ENCODE measurements at places on chromosomes 4 and X. TPM values are rescaled to one million over a fixed set of nuclear protein-coding genes. Genes with fewer than 3 reads are reported as not detected.

The TMPRSS11F gene
- total RNA-seq: not detected

The ITIH6 gene
- total RNA-seq: not detected

The CYSLTR1 gene
- 20.8 TPM for total RNA-seq

The SUPT20HL1 gene
- not detected for total RNA-seq

The C1QTNF7 gene
- not detected for total RNA-seq

The GPRIN3 gene
- 51.1 TPM for total RNA-seq

The RPS6KA6 gene
- total RNA-seq: not detected

The NKX3-2 gene
- total RNA-seq: not detected

The IL9R gene
- 25.2 TPM for total RNA-seq

The NEXMIF gene
- total RNA-seq: 0.56 TPM

The AFM gene
- total RNA-seq: not detected

The PRRG3 gene
- total RNA-seq: not detected
